Fibroblast of skin of right biceps (primary cell): ENCODE measurements at places on chromosomes 4 and X.

DNA sequence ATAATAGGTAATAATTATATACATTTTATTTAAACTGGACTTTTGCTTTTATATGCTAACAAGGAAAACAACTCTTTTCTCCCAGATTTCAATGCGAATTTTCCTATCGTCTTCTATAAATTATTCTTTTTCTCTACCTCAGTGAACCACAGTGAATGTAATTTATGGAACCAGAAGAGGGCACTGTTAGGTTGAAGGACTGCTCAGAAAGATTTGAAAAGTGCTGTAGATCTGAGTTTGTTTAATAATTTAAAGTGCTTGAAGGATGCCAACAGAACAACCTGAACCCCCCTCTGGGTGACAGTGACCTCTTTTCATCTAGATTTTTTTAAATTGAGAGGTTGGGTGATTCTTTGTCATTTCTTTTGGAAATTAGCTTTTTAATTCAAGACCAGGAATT lies 54.9 kb downstream of the PHOX2B start:
- DNase-seq = peak; percentile 22

GRCh38 chr4:41213625-41214135 lies 662 bp downstream of the APBB2 start:
- DNase-seq = peak; percentile 14

DNA sequence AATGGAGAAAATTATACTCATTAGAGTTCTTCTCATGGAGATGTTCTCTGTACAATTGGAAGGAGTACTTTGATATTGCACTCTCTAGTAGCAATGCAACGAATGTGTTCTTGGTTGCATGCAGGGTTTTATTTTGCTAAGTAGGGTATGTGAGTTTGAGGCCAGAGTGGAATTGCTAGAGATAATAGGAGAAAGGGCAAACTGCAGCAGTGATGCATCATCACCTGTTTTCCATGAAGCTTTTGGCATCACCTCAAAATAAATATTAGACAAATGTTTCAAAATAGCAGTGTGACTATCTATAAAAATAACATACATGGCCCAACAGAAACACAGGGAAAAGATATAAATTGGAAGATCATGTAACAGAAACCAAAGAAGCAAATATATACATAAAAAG lies 93.3 kb downstream of the TIGD2 start:
- no peak for DNase-seq

DNA sequence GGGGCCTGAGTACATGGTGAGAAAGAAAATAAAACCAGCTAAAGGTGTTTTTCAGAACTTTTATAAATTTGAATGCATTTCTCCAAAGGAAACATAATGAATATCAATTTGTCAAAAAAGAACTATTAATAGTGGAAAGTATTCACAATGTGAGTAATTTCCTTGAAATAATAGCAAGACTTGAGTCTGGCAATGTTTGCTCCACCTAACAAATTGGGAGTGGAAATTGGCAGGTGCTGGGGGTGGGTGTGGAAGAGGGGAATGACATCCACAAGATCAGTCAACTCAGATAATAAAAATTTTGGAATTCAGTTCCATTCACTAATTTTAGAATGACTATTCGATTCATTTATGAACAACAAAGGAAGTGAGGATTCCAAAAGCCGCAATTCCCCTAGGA lies 884.8 kb upstream of the SLIT2 start:
- no peak for DNase-seq

GRCh38 chr4:71268166-71268565 lies 70.7 kb upstream of the SLC4A4 start:
- peak; percentile 79 for DNase-seq

DNA sequence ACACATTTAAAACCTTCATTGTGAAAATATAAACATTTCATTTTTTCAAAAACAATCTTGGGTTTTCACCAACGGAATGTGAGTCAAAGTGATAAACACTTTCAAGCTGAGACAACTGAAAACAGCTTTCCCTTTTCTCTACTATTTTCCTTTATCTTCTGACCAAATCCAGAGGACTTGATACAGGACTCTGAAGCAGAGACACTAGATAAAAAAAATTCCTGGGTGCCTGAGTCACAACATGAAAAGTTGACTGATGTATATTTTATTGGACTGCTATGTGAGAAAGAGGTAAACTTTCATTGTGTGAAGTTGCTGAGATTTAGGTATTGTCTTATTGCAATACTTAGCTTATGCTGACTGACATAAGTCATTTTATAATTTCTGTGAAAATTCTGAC lies 411.2 kb downstream of the SPOCK3 start:
- no peak for DNase-seq

- no peak for DNase-seq
Observed at GRCh38 chr4:143386812-143387211, 50.1 kb downstream of the GAB1 start.

DNA sequence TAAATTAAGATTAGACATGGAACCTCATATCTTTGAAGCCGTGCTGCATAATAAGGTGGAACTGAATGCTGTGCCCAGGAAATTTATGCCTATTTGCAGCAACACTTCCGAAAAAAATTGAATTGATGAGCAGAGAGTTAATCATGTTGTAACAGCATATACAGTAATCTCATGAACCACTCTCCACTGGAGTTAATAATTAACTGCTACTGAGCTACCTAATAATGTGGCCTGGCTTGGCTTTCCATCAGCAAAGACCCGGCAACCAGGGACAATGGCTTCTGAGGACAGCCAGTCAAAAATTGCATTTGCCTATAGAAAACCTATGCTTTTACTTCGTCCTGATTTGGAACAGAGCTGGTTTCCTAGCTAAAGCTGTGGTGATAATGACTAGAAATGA lies 63.8 kb upstream of the GATB start:
- no peak for DNase-seq

- no peak for DNase-seq
Observed at GRCh38 chrX:15942307-15942706, 87.7 kb upstream of the AP1S2 start.

DNA sequence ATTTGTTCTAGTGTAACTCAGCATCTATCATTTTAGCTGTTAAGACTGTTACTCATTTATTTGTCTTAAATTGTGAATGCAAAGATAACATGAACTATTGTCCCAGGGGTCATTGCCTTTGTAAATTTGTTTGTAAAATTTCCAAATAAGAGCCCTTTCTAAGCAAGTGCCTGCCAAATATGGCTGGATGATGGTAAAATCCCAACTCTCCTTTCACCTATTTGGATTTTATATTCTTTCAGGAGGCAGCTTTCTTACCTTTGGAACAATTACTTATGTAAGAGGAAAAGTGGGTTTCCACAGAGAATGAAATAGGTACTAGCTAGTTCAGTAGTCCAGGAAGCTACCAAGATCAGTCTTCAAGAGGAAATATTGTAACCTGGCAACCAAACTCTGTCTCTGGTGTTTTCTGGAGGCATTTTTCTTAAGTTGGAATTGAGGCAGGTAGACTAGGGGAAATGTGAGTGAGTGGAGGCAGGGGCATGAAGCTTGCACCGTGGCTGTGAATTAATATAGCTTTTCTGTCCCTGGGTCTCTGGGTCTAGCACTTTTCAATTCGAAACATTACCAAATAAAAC lies 363.0 kb upstream of the ZCCHC13 start:
- DNase-seq = no peak

- DNase-seq = peak; percentile 4
Observed at GRCh38 chrX:18146954-18147353, 73.7 kb downstream of the BEND2 start.

GRCh38 chr4:23972187-23972586 lies 82.3 kb upstream of the PPARGC1A start:
- no peak for DNase-seq

DNA sequence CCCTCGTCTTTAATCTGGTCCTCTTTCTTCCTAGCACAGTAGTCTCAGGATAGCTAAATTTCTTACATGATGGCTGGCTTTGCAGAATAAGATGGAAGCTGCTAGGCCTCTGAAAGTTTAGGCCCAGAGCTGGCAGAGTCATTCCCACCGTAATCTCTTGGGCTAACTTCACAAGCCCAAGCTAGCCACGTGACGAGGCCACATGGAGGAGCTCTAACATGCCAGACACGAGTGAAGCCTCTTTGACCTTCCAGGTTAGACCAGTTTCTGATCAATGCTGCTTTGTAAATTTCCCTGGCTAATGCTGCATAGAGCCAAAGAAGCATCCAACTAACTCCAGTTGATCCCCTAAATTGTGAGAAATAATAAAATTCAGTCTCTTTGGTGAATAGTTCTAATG lies 9.5 kb upstream of the CENPE start:
- DNase-seq = no peak

GRCh38 chr4:111775556-111776297 lies 369.5 kb upstream of the FAM241A start:
- peak; percentile 83 for DNase-seq

- DNase-seq = peak; percentile 48
Observed at GRCh38 chrX:38061335-38061734, 55.0 kb downstream of the SYTL5 start.
